ENCODE measurements at places on chromosomes 11 and 22.

- DNase-seq, result no peak
Measured at GRCh38 chr22:38298312-38299005, 18.8 kb downstream of the CSNK1E start.

DNA sequence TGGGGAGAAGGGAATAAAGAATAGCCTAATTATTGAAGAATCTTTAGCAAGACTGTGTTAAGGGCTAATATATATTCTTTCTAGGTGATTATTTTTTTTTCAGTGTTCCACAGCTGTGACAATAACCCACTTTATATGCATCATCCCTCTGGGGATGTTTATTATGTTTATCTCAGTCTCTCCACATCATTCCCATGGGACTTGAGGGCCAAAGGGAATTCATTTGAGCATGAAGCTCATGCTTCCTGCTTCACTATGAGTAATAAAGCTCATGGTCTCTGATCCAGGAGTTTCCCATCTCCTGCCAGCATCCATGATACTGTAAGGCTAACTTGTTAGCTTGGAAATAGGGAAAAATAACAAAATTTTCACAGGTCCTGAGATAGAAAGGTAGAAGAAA, 1888.4 kb downstream of the LRRC4C start:
- no peak for DNase-seq

DNA sequence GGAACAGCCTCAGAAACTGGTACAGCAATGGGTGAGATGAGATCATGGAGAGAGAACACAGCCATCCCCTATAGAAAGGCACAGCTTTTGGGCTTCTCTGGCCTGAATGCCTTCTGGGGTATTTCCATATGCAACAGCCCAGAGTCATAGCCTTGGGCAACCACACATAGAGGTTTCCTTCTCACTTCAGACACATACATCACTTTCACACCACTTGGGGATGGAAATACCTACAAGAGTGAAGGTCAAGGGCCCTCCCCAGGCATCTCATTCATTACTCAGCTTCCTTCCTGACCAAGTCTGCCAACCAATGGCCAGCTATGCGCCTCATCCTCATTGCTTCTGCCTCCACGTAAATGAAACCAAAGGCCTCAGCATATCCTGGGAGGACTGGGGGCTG, 17.7 kb upstream of the OLFML1 start:
- no peak for DNase-seq

- DNase-seq, result no peak
Measured at GRCh38 chr11:12506404-12506921, 129.1 kb downstream of the PARVA start.

DNA sequence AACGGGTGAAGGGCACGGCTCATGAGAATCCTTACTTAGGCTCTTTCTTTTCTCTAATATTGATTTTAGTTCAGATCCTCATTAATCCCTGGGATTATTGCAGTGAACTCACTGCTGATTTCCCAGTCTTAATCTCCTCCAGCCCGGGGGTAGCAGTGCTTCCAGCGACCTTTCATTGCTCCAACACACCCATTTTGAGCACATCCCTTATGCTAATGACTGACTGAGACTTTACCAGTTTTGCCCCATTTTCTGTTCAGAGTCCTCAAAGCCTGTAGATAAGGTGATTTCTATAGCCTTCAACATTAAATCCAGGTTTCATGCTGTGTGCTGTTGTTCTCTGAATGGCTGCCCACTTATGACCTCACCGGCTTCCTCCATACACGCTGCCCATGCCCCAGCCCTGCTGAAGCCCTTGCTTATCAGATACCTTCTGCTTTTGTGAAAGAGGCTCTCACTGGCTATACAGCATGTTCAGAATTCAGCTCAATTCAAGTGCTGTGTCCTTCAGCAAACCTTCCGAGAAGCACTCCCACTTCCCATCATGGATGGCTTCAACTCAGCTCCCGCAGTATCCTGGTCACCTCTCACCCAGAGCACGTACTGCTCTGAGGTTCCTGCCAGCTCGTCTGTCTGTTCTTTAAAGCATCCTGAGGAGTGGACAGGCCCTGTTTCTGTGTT, 49.0 kb downstream of the PPFIA1 start:
- no peak for DNase-seq

- DNase-seq, result no peak
Measured at GRCh38 chr22:37505565-37505964, 13.7 kb downstream of the CARD10 start.

DNA sequence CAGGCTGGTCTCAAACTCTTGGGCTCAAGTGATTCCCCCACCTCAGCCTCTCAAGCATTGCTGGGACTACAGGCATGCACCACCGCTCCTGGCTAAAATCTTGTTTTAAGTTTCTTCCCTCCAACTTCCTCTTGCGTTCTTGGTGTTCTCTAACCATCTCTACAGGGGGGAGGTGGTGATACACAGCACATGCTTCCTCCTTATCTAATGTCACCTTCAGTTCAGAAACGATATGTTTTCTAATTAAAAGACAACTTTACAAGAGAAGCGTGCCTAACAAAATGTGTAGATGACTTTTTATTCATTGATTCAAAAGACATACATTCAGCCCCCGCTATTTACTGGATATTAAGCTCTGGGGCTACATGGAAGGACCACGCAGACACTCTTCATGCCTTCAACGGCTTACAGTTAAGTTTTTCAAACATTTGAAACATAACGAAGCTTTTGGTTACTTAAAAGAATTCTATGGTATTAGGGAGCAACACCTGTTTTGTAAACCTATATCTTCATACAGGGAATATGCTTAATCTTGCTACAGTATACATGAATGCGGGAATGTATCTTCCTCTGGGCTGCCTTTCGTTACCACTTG, 933 bp upstream of the DLAT start:
- DNase-seq, result no peak

DNA sequence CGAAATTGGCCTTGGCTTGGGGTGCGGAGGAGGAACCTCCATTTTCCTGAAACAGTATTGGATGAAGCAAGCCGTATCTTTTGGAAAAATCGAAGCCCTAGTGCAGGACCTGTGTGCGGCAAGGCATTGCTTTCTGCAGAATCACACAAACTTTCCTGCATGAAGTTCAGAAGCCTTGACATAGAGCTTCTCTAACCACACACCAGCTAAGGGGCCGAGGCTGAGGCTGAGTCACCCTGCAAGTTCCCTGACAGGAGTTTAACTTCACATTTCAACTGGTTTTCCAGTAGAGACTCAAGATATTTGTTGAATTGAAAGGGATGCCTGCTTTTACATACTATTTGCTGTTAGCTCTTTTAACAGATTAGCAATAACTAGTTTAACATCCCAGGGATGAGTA, 67.8 kb downstream of the TCF20 start:
- no peak for DNase-seq

DNA sequence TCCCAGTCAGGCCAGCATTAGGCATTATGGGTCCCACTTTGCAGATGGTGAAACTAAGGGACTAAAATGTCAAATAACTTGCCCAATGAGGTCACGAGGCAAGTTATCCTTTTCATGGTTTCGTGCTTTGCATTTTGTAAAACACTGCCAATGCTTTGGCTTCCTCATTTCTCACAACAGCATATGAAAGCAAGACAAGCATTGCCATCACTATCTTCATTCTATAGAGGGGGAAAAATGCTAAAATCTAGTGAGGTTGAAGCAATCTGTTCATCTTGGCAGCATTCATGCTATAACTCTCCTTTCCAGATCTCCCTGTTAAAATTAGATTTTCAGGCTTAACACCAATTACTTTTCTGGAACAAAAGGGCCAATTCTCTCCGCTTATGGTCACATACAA, 14.8 kb downstream of the FAM181B start:
- DNase-seq, result no peak

GRCh38 chr22:22235558-22235957, 9.0 kb upstream of the VPREB1 start:
- no peak for DNase-seq

Data from nucleus accumbens (tissue), 56 donors.